Mucosa of gallbladder (tissue), 1 donor: ENCODE measurements at places on chromosomes 3 and 15.

GRCh38 chr15:40272485-40273056, 10.3 kb downstream of the ANKRD63 start:
- DNase-seq: no peak

DNA sequence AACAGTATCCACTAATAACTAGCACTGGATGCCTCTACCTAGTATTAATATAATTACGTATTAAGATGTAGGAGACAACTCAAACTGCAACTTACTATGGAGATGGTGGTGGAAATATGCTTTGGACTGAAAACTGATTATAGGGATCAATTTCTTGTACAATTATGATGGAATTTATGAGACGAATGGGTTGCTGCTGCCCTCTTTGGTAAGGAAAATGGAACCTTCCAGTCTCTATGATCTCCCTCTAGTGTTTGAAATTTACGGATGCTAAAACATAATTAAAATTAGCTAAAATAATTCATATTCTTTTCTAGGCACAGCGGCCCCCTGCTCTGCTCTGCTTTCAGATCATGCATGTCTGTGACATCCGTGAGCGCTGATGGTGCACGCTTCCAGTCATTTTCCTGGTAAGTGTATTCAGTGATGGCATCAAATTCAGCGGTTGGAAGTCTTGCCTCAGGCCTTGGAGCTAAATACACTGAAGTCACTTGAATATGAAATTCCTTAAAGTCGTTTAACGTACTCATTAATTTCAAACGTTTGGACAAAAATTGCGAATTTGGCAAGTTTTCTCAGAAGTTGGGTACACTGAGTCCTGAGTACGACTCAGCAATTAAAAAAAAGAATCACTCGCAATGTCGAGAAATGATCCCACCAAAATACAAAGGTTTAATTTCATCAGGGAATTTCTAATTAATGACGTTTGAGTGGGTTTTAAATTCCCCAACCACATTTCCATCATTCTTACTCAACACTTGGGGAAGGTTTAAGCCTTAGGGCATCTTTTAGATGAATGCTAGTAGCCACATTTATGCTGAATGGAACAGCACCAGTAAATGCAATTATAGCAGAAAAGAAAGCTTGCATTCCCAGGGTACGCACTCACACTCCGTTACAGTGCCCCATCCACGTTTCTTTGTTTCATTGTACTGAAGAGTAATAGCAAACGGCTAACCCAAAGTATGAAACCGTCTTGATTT, 132.6 kb downstream of the NR2F2 start:
- no peak for DNase-seq

DNA sequence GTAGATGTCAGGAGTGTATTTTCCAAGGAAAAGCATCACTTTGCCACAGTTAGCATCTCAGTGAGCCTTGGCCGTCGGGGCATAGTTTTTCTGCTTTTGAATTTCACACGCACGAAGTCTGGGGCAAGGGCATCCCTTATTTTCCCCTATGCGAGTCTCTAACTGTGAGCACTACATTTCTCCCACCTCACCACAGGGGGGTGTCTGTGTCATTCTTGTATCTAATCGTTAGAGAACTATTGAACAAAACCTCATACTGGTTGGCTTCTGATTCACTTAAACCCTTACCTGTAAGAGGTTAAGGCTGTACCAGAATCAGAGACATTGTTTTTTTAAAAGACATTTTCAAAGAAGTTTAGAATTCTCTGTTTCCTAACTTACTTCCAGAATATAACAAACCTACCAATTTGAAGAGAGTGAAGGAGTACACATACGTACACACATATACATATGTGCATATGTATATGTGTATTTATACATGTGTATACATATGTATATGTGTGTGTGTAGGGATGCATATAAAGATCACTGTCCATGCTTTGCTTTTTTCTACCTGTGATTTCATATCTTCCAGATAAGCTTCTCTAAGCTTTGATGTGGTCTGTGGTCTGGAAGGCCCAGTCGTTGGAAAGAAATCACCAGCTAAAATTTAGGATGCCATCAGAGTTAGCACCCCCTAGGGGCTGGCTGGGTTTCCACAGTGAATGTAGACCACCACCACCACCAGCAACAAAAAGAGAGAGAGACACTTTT, 49.4 kb downstream of the MYZAP start:
- no peak for DNase-seq

DNA sequence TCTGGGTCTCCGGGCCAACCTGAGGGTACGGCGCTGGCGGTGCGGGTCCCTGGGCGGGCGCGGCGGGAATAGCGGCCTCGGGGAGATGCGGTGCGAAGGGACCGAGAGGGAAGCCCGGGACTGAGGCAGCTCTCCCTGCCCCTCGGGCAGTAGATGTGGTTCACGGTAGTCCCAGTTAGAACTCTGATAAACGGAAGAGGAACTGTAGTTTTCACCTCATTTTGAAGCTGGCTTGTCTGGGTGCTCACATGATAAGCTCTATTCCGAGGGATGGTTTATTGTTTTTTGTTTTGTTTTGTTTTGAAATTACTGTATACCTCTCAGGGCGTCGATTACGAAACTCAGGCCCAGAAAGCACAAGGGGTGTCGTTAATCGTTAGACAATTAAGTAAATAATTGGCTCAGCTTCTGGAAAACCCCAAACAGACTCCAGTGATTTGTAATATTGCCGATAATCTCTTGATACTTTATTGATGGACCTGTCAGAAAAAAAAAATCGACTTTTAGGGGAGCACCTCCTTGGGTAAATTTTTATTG, 413 bp downstream of the NUSAP1 start:
- no peak for DNase-seq

DNA sequence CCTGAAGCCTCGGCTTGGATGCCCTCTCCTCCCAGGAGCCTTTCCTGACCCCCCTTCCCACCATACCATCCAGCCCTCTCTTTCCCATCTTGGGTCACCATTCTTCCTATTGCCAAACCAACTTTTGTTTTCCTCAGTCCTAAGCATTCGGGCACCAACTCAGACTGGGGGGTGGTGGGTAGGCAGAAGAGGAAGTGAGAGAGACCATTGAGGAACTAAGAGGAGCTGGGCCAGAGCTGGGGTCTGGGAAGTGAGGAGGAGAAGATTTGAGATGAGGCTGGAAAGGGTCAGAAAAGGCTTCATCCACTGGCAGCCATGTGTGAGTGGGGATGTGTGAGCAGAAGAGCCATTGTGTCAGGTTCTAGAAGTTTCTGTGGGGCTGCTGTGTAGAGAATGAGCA, 37.7 kb downstream of the TKT start:
- no peak for DNase-seq

GRCh38 chr3:122843604-122844003, 48.7 kb downstream of the SLC49A4 start:
- no peak for DNase-seq

DNA sequence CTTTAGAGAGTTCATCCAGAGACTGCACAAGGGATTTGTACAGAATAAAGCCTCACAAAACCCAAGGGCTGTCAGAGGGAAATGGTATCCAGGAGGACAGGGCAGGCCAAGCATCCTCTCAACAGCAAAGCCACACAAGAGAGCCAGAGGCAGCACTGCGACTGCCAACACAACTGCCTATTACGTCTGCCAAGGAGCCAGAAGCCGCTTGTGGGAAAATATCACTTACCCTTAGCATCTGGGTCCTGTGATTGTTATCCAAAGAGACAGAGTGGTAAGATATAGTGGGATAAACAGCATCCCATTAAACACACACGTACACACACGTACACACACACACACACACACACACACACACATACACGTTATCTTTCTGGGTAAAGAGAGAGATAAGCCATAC, 618.3 kb upstream of the AGTR1 start:
- no peak for DNase-seq

- no peak for DNase-seq
Observed at GRCh38 chr3:100159331-100160153, 45.2 kb upstream of the FILIP1L start.

DNA sequence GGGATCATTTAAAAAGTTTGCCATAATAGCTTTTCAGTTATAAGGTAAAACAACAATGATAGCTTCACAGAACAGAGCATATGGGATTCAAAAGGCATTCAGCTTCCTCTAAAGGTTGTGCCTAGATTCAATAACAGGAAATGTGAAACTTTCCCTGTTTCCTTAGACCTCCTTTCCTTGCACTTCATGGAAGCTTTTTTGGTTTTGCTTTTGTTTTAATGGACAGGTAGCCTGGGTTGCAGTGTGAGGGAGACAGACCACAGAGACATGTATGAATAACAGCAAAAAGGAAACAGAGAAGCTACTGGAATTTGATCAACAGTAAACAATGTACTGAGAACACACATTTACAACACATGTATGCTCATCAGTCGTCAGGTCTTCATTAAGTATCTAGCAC, 2.3 kb upstream of the TNFAIP8L3 start:
- DNase-seq: no peak

GRCh38 chr3:150035910-150036612, 65.4 kb upstream of the PFN2 start:
- no peak for DNase-seq

GRCh38 chr3:112687211-112687610, 46.3 kb upstream of the CCDC80 start:
- DNase-seq: no peak

DNA sequence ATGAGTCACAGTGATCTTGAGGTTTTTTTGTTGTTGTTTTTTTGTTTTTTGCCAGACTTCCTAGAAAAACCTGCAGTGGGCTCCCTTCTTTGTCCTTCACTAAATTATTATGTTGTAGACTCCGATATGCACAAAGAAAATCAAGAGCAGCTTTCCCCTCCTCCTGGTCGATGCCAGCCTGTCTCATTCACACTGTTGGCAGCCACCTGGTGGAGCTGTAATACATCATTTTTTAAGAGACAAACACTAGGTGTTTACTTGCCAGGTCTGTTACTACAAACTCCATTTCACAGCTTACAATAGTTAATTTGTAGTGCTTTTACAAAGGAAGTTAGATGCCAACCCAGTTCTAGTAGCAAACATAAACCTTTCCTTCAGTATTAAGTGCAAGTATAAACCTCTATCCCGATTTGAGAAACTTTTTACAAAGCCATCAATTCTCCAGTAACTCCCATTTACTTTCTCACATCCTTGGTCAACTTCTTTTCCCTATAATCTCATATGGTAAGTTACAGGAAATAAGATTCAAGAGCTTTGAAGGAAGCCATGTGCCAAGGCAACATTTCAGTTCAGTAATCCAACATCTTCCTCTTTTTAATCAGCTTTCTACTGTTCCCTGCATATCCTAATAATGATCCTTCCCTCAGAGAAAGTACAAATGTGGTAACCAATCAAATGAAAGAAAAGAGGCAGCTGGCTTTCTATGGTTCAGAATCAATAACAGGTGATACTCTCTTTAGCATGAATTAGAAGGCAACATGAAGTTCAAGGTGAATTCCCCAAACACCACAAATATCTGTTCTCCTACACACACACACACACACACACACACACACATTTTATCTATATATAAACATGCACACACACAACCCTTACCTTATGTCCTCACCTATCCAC, 14.0 kb downstream of the AAGAB start:
- DNase-seq: no peak

DNA sequence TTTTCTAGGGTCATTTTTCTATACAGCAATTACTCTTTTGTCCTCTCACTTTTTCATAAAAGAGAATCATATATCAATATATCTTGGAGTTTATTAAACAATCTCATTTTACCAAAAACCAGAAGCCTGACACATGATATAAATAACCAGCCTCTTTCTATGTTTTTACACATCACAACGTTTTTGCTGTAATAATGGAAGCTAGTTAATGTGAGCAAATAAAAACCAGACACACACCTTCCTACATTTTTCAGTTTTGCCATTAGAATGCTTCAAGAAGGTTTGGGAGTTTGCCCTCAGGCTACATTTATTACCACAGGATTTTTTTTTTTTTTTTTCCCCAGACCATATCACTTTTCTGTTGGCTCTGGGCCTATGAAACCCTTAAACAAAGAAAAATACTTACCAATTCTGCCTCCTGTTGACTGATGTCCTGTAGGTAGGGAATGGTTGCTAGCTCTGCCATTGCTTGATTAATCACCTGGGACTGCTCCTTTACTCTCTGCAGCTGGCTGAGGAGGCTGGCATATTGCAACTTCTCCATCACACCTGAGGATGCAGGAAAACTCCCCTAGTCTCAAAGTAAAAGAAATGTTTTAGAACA, 165.5 kb downstream of the ECT2 start:
- DNase-seq: no peak

GRCh38 chr3:167732313-167733065, 2.2 kb downstream of the PDCD10 start:
- no peak for DNase-seq

GRCh38 chr15:98071786-98072185, 111.3 kb downstream of the ARRDC4 start:
- DNase-seq: no peak

DNA sequence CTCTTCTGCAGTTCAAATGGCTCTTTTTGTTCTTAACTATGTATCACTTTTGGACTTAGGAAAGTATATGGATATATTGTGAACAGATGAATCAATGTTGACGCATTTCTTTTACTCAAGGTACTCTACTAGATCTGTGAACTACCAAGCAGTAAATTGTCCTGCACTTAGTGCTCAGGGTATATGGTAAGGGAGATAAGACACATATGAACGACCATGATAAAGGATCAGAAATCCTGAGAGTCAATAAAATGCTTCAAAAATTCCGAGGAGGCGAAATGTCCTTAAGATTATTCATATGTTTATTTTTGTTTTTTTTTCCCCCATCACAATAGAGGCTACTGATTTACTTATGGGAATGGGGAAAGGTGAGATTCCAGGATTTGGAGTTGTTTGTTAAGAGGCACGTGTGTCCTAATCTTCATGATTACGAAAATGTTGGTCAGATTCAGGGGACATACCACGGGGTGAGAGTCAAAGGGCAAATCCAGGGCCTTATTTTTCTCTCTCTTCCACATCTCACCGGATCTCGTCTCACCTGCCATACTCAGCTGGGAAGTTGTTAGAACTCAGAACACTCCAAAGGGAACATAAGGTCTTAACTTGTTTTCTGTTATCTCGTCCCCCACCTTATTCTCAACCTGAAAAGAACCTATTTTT, 475.1 kb upstream of the TBL1XR1 start:
- DNase-seq: no peak

- DNase-seq: no peak
Observed at GRCh38 chr3:29353807-29354206, 72.9 kb downstream of the RBMS3 start.

- DNase-seq: no peak
Observed at GRCh38 chr3:29430558-29430971, 149.7 kb downstream of the RBMS3 start.
